ENCODE measurements at places on chromosomes 5 and 9.

DNA sequence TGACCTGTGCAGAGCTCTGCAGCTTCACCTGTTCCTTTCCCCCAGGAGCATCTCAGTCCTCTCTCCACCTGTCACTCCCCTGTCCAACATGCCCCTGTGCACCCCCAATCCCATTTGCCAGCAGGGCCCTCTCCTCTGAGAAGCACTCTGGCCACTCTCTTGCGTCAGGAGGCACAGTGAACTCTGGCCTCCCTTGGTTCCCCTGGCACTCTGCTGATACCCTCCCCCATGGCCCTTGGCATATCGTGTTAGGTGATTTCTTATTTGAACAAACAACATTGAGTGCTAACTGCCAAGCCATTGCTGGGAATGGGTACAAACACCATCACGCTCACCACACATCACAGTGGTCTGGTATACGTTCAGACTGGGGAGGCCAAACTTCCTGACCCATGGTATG is 20.9 kb upstream of the TNIP1 start:
- no peak for DNase-seq

GRCh38 chr5:151077967-151078366 is 2.9 kb downstream of the TNIP1 start:
- DNase-seq, result no peak

DNA sequence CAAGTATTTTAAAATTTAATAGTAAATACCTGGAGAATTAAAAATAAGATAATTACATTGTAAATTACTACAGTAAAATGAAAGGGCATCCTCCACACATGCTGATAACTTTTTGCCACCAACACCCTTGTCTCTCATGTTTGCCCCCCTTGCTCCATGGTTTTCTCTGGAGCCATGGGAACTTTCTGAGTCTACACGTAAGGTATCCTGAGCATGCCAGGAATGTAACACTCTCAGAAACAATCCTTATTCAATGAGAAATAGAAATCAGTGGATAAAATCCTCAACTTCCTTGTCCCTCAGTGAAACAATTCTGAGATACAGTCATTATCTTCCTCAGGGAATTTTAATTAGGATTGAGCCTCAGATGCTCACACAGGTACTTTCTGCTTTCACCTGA is 108.9 kb downstream of the IZUMO3 start:
- no peak for DNase-seq

GRCh38 chr9:690517-691111 is 150.9 kb upstream of the DMRT1 start:
- DNase-seq, result no peak

- no peak for DNase-seq
Observed at GRCh38 chr9:18668944-18669343, 195.0 kb downstream of the ADAMTSL1 start.

- DNase-seq, result no peak
Observed at GRCh38 chr5:81517462-81517861, 123.5 kb upstream of the ACOT12 start.

GRCh38 chr5:157971571-157972216 is 112.7 kb upstream of the CLINT1 start:
- DNase-seq, result no peak

GRCh38 chr9:14258660-14259239 is 55.2 kb downstream of the NFIB start:
- DNase-seq, result no peak

DNA sequence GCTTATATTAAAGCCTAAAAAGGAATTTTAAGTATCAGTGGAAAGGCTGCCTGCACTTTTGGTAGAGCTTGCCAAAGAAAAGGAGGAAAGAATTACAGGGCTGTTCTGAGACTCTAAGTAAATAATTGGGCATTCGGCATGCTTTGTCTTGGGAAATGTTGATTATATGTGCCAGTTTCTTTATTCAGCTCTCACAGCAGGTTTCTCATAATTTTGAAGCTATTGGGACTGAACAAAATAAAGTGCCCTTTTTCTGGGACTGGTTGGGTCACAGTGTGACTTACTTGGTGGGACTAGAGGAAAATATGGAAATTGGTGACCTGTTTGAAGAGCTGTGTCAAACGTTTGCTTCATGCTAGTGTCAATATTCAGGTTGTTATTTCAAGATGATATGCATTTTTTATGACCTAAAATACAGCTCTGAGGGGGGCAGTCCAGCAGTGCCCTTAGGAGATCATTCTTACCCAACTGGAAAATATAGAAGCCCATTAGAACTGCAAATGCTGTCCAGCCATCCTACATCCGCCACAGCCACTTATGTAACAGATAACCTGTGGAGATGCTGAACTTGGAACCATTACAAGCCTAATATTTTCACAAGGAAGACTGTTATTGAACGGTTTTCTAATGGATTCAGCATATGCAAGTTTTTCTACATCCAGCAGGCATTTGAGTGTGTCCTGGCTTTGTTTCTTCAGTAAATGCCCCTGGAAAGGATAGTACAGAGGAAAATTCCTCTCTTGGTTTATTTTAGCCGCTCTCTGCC is 122.4 kb downstream of the SNCAIP start:
- no peak for DNase-seq

- DNase-seq, result no peak
Observed at GRCh38 chr9:104903609-104904008, 24.3 kb downstream of the ABCA1 start.

GRCh38 chr9:135110416-135110815 is 22.9 kb downstream of the OLFM1 start:
- no peak for DNase-seq

- no peak for DNase-seq
Observed at GRCh38 chr5:110517396-110517795, 209.1 kb downstream of the TMEM232 start.

DNA sequence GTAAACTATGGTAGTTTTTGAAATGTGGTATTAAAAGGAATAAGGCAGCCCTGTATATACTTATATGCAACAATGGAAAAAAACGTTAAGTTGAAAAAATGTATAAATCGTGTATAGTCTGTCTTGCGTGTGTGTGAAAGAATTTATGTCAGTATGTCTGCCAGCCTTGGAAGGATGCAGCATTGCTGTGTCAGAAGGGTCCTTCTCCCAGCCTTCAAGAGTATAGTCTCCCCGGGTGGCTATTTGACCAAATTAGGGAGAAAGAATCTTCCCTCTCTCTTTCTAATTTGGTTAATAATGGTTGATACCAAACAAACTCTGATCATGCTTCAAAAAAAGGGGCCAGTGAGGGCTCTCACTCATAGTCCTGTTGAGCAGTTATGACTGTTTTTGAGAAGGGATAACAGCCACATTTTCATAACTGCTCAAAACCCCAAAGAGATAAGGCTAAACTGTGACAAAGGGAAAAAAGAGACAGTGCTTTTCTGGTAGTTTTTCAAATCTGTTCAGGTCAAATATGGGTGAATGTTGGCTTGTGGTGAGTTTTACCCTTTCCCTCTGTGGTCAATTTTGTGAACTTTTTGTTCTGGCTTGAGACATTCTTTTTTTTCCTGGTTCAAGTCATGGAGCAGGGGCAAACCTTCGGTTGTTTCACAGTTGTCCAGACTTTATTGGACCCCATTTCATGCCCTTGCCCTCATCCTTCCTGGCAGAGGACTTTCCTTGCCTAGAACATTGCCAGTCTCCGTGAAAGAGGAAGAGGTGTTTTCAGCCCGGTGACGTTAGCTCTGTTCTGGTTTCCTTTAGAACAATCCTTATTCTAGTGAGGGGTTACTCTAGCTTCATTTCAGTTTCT is 21.0 kb downstream of the SNX30 start:
- no peak for DNase-seq

- DNase-seq, result no peak
Observed at GRCh38 chr5:167767795-167768194, 523.6 kb upstream of the WWC1 start.

DNA sequence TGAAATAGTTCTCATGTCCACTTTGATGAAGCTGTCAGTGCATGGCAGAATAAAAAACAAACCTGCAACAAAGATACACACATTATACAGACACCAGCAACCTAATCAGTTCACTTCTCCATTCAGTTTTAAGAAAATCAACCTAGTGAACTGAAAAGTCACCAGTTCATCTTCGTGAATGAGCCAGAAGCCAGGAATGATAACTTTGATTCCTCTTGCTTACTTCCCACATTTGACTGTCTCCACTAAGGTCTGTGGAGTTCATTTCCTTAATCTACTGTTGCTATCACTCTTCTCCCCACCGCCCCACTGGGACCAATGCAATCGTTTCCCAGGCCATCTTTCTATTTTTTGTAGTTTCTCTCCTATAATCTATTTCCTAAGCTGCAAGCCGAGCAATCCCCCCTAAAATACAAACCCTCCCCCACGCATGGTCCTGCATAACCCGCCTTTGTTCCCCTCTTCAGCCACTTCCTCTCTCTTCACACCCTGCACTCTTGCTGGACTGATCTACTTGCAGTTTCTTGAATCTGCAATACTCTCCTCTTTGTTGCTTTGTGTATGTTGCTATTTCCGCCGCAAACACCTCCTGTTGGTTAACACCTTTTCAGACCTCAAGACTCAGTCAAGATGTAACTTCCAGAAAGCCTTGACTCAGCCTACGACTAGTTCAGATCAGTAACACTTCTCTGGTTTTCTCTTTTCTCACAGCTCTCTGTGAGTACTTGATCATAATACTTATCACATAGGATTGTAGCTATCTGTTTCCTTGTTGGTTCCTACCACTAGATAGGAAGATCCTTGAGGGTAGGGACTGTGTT is 16.6 kb downstream of the STOM start:
- DNase-seq, result no peak

GRCh38 chr5:8522646-8523045 is 653.7 kb downstream of the MTRR start:
- no peak for DNase-seq

DNA sequence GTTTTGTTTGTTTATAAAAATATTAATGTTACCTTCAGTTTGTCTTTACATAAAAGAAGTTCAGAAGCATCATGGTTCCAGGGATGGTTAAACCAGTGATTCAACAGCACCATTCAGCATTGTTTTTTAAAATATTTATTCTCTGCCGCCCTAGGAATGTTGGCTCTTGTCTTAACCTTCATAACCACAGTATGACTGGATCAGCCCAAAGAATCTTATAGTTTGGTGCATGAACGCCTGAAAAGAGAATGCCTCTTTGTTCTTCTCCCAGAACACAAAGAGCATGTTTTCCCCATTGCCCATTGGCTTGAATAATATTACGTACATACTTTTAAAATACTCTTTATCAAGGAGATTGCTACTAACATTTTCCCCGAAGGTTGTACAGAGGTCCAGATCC is 413.4 kb downstream of the ANXA1 start:
- DNase-seq, result no peak

DNA sequence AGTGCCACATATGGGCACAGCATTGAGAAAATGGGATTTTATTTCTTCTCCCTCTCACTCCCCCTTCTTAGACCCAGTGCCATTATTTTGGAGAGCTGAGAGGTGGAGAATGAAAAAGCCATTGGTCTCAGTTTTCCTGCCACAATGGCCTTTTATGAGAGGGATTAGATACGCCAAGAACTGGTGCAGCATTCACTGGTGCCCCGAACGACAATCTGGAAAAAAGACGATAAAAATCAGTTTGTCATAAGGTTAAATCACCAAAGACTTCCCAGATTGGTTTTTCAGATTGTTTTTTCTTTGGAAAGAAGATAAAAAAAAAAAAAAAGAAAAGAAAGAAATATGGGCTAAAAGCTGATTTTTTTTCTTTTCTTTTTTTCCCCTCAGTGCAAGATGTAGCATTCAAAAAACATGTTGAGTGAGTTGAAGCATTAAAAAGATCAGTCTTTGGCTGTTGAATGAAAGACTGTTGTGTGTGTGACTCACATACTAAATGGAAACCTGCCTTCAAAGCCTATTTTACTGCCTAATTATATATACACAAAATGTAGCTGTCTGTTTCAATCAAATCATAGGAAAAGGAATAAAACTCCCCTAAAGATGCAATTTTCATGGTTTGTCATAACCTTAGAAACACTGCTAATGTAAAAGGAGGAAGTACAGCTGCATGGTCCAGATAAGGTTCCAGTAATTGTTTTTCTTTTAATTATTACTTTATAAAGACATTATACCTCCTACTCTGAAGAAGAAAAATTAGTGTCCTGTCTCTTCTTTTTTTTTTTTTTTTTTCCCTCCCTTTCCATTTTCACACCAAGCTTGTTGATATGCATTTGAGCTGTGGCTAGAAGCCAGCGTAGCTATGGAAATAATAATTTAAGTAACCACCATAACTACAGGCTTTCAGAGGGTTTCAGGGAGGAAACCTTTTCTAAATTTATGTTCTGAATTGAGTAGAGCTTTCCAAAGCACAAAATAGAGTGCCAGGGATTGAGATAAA is 27.2 kb upstream of the ZNF608 start:
- DNase-seq, result no peak

DNA sequence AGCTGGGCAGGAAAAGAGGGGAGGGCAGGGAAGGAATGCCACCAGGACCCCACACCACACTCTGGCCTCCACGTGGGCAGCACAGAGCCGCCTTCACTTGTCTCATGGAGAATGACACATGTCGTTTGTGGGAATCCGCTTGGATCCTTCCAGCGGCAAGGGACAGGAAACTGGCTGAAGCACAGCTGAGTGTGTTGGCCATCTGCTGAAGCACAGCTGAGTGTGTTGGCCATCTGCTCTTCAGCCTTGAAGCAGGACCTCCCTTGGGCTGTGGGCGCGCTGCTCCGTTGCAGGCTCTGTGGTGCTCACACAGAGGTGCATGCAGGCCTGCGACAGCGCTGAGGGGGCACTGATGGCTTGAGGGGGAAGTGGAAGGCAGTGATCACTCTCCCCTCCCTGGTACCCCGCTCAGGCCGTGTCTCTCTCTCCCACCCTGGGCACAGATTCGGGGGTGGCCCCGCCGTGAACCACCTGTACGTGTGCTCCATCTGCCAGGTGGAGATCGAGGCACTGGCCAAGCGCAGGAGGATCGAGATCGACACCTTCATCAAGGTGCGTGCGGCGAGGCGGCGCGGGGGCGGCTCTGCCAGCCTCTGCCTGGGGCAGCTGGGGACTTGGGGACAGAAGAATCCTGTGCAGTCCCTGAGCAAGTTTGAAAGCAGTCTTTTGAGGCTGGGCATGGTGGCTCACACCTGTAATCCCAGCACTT is 40.6 kb downstream of the USP20 start:
- DNase-seq, result no peak

DNA sequence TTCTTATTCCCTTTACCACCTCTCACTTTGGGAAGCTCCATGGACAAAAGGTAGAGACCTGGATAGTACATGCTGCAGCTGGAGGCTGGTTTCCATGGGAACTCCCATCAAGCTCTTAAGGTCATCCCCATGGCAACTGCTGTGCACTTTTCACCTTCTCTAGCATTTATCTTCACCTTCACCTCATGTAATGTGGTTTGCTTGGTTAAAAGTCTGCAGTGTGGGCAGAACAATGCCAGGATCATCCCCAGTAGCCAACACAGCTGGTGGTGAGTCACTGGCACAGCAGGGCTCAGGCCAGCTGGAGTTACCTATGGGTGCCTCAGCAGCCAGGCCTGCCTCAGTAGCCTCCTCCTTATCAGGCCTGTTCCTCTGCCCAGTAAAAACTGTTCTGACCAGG is 210.5 kb downstream of the GRIA1 start:
- no peak for DNase-seq

- DNase-seq, result no peak
Observed at GRCh38 chr5:2836133-2836532, 84.7 kb upstream of the IRX2 start.

- DNase-seq, result no peak
Observed at GRCh38 chr5:53895091-53895683, 334.7 kb downstream of the NDUFS4 start.

- no peak for DNase-seq
Observed at GRCh38 chr5:6872441-6873160, 159.4 kb downstream of the TENT4A start.

GRCh38 chr9:113558632-113559502 is 95.3 kb downstream of the RGS3 start:
- DNase-seq, result no peak

- no peak for DNase-seq
Observed at GRCh38 chr9:18722882-18723281, 248.9 kb downstream of the ADAMTSL1 start.

- no peak for DNase-seq
Observed at GRCh38 chr9:87216036-87216435, 268.7 kb upstream of the GAS1 start.
